ENCODE measurements at places on chromosomes 1 and 21. TPM values are rescaled to one million over a fixed set of nuclear protein-coding genes. Genes with fewer than 3 reads are reported as not detected.

DNA sequence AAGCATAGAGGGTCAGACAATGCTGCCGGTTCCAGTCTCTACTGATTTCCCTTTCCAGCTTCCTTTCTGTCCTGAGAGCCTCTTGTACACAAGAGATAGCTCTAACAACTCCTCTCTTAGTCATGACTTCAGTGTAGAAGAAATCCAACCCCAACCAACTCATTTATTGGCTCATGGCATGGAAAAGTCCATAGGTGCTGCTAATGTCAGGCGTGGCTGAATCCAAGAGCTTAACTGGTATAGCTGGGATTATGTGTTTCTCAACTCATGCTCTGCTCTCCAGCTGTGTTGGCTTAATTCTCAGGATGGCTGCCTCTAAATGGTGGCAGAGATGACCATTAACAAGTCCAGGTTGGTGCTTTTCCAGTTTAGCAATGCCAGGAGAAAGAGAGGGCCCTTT, 12.4 kb upstream of the THRAP3 start:
- no peak for DNase-seq

GRCh38 chr1:220811695-220812094, 25.0 kb downstream of the MTARC1 start:
- no peak for DNase-seq

DNA sequence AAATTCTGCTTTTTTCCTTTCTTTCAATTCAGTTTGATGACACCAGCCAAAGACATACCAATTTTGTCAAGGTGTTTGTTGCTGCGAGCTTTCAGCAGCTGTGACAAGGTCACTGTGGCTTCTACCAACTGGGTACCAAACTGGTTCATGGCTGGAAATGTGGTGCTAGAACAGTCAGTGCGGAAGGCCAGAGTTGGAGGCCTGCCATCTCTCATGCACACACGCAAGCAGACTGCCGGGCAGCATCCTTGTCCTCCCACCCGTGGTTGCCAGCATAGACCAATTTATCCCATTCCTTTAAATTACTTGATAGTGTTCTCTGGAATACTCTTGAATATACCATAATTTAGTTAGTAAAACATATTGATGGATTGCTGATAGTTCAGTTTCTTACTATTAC, 79.9 kb upstream of the GPR52 start:
- no peak for DNase-seq

- no peak for DNase-seq
Measured at GRCh38 chr1:35188578-35189392, 4.2 kb downstream of the SFPQ start.

DNA sequence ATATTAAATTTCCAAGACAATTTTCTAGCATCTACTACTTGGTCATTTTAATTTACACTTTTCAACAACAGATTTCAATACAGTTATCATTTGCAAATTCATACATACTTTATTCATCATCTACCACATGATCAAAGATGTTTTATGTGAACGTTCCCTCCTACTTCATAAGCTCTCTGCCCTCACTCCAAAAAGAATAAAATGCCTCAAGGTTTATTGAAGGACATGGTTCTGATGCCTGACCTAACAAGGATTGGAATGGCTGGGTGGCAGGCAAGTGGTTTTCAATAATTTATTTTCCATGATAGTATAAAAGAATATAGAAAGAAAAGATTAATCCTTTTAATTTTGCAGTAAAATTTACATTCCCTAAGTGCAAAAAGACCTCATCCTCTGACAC, 5.4 kb downstream of the CDKN2C start:
- DNase-seq: no peak

GRCh38 chr1:118984722-118985639, 3.2 kb downstream of the TBX15 start:
- DNase-seq: peak; percentile 33

ABCB10 gene
- 14.5 TPM for total RNA-seq

KRTAP10-8 gene
- total RNA-seq: not detected
